NCI-H1105 (cell line): ENCODE measurements at places on chromosomes 1 and 21.

DNA sequence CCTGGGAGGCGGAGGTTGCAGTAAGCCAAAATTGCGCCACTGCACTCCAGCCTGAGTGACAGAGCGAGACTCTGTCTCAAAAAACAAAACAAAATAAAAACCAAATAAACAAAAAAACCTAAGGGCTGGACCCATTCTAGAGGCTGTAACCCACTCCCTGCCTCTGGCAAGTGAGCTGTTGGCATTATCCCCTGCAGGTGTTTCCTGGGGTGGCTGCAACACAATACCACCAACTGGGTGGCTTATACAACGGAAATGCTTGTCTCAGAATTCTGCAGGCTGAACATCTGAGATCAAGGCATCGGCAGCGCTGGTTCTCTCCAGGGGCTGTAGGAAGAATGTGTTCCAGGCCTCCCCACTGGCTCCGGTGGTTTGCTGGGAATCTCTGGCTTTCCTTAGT, 15.2 kb downstream of the LRRC38 start:
- no peak for DNase-seq

DNA sequence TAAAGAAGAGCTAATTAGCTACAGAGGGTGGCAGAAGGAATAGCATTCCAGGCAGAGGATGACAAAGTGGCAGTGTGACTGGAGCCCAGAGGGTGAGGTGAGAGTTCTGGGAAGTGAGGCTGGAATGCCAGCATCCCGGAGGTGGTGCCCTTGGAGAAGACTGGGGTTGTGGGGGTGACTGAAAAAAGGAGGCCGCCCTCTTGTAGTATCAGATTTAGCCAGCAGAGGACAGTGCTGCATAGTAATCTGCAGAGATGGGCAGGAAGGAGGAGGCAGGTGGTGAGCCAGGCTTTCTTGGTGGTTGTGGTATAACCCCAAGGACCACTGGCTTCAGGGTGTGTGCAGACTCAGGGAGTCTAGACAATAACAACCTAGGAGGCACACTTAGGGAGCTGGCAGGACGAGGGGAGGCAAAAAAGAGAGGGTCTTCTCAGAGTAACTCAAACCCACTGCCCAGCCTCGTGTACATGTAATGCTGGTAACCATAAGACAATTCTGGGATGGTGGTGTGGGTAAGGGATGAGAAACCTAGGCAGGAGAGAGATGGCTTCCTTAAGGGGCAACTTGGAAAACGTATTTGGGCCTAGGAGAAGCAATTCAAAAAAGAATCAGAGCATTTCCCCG, 30.5 kb downstream of the MROH7 start:
- peak; percentile 8 for DNase-seq

- DNase-seq, result no peak
Measured at GRCh38 chr1:77958391-77958790, 20.5 kb downstream of the FUBP1 start.

GRCh38 chr1:109764561-109765482, 1.1 kb upstream of the EPS8L3 start:
- DNase-seq, result no peak

GRCh38 chr1:31912839-31913239, 25.3 kb downstream of the PTP4A2 start:
- no peak for DNase-seq

- no peak for DNase-seq
Measured at GRCh38 chr1:151920149-151920548, 10.8 kb upstream of the THEM4 start.

- no peak for DNase-seq
Measured at GRCh38 chr1:92768915-92769314, 16.0 kb downstream of the EVI5 start.

- no peak for DNase-seq
Measured at GRCh38 chr1:7420098-7420445, 351.0 kb upstream of the VAMP3 start.

DNA sequence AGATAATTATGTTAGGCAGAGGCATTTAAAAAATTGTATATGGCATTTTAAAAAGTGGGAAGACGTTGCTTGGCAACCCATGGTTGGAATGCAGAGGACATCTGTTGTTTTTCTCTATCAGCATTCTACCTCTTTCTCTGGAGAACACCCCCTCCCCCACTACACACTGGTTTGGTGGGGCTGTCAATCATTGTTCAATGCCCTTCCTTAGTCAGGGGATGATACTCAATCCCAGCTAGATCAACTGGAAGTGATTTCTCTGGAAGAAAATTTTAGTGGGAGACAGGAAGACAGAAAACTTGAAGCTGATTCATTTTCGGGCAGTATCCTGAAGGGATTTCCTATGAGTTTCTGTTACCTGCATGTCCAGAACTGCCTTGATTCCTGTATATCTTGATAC, 35.7 kb upstream of the CAP1 start:
- DNase-seq, result no peak

DNA sequence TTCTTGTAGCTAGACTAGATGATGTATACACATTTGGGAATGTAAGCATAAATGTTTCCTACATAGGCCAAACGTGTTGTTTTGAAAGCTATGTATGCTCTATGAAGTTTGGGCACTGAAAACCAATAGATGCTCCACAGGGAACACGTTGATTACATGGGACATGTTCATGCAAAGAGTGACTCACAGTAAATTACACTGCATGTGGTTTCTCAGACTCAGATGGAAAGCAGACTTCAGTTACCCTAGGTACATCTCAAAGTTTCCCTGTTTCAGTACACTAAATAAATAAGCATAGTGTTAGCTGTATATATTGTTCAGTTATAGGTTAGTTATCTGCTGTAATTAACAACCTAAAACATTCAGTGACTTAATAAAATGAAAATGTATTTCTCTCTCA, 301.9 kb upstream of the RUNX1 start:
- DNase-seq, result no peak

GRCh38 chr1:210428696-210429095, 100.0 kb downstream of the HHAT start:
- DNase-seq, result no peak

DNA sequence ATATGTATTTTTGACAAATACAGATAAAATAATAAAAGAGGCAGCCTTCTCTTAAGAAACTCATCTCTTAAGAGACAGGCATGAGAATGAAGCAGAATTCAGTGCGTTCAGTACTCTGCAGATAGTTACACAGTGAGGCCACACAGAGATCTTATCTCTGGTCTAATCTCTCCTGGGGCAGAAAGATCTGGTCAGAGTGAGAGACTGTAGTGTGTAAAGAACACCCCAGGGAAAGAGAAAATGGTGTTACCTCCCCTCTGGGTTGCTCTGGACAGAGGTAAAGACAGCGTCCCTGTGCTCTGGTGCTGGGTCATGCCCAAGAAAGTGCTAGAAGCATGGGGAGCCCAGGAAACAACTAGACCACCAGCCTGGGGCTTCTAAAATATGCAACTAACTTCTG, 216.3 kb downstream of the SIPA1L2 start:
- no peak for DNase-seq

GRCh38 chr1:38814984-38815464, 44.5 kb downstream of the RRAGC start:
- no peak for DNase-seq

- no peak for DNase-seq
Measured at GRCh38 chr1:116340506-116341231, 32.4 kb upstream of the ATP1A1 start.

DNA sequence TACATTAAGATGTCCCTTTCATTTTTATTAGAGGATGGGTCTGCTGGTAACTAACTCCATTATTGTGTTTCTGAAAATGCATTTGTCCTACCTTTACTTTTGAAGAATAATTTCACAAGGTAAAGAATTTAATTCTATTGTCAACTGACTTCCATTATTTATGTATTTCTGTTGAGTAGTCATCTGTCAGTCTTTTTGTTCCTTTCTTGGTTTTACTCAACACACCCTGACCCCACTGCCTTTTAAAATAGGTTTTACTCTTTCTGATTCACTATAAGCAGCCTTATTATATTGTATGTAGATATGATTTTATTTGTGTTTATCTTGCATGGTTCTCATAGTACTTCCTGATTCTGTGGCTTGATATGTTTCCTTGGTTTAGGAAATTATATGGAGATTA, 237.5 kb downstream of the TGFB2 start:
- DNase-seq, result no peak

DNA sequence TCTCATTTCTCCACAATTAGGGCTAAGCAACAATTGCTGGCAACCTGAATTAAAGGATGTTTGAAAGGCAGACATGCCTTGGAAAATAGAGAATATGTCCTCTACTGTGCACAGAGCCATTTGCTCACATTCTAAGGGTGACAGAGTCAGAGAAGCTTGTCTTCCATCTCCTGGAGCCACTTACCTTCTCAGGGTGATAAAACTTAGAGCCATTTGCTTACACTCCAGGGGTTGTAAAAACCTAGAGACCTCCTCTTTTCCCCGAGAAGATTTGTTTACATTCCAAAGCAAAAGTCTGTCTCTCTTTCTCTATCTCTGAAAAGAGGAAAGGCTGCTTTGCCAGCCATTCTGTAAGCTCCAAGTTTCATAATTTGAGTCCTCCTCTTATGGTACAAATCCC, 61.3 kb downstream of the LBR start:
- DNase-seq, result no peak

GRCh38 chr1:6530504-6531160, 23.7 kb downstream of the NOL9 start:
- DNase-seq, result no peak

DNA sequence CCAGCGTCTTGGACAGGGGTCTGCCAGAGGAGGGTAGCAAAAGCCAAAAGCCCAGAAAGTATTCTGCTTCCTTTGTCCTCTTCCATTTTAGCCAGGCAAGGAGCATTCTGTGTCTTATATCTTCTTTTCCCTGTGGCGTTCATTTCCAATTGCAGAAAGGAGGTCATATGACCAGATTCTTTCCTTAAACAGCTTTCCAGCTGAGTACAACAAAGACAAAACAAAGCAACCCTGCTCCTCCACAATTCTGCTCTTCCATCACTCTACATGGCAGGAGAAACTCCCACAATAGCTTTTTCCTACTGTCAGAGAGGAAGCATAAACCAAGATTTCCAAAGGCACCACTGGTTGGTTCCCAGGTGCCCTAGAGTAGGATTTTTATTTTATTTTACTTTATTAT, 19.7 kb downstream of the ENSA start:
- no peak for DNase-seq

DNA sequence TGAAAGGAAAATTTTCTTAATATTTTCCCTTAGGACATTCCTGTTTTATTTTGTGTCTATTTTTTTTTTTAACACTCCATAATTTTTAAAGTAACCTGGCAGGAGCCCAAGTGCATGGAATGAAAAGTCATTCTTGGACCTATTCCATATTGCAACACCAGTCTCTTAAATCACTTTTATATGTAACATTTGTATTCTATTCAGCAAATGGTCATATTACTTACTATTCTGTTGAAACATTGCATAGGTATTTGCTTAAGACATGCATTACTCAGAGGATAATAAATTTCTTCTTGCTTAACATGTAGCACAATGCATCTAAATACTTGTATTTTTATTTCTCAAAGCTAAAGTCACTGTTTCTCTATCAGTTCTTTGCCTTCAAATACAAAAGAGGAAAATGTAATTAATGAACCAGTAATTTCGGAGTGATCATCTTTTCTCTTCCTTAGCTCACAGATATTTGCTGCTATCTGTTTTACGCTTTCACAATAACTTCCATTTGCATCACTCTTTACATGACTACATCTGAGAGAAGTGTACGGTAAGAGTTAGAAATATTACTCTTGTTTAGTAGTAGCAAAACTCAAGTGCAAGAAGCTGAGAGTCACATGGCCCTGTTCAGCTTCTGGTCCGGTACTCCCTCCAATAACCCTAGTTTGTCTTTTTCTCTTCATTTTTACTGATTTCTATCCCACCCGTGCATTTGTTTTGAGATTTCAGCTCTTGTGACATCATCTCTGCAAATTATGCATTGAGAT, 394.8 kb downstream of the USP25 start:
- no peak for DNase-seq

DNA sequence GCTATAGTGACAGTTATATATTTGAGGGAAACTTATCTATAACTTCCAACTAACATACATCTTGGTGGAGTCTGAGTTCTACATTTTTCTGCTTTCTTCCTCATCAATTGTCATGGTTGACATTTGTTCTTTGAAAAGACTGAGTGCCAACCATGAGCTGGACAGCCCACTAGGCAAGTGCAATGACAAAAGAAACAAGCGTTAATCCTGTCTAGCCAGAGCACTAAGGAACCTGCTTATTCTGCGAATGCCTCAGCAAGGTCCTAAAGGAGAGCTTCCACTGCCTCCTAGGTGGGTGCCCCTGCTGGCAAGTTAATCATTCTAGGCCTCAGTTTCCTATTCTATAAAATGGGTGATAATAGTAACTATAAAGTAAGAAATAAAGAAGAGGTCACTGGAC, 44.8 kb downstream of the IRF2BP2 start:
- DNase-seq, result no peak
